ENCODE measurements at places on chromosomes 3 and 15.
A peak's percentile ranks its signal among the peaks of the same experiment; 100 is the strongest.

DNA sequence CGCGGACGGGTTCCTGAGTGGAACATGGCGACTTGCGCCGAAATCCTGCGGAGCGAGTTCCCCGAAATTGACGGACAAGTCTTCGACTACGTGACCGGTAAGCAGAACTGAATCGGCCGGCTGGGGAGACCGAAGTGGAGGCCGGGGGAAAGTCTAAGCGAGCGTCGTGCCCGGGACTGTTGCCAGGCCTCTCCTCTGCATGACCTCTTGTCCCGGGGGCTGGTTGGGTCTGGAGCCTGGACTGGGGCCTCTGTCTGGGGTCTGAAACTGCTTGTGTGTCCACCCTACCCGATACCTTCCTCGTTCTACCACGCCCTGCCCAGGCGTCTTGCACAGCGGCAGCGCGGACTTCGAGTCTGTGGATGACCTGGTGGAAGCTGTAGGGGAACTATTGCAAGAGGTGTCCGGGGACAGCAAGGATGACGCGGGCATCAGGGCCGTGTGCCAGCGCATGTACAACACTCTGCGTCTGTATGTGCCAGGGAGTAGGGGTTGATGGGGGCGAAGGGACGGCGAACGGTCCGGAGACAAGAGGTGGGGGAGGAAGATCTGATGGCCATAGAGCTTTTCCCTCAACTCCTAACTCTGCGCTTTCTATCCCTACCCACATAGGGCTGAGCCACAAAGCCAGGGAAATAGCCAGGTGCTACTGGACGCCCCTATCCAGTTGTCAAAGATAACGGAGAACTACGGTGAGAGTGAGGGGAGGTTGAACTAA, at the start of gene ABCF3:
ABCF3 (plus strand) TSS at position 16 of the 718 bp plus-strand sequence; CDS start at position 25, 9 bp downstream.
- no peak for DNase-seq

GRCh38 chr3:16906682-16907081, 21.9 kb downstream of the PLCL2 start:
- DNase-seq = no peak

GRCh38 chr3:4584456-4585249, 91.5 kb downstream of the ITPR1 start:
- DNase-seq = no peak

GRCh38 chr15:78149805-78150751, 916 bp downstream of the IDH3A start:
- no peak for DNase-seq

DNA sequence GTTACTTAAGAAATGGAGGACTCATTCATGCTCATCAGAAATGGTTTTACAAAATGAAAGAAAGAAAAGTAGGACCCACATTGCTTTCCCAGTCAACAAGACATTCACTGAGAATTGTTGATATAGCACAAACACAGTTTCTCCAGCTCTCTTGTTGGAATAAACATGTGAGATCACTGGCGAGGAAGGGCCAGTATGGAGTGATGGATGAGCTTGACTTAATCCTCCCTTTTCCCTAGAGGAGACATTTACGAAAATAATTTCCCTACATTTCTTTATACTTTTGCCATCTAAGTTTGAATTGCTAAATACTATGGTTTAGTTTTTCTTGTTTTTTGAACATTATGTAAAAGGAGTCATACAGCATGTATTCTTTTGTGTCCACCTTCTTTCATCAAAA, 15.9 kb upstream of the UBE3A start:
- DNase-seq = no peak

GRCh38 chr3:33433843-33434242, 6.4 kb downstream of the UBP1 start:
- no peak for DNase-seq

- DNase-seq = no peak
These were observed 29.5 kb downstream of the ATOSA start for GRCh38 chr15:52649686-52650085.

- no peak for DNase-seq
These were observed 38.2 kb downstream of the TGFBR2 start for GRCh38 chr3:30644615-30645014.

DNA sequence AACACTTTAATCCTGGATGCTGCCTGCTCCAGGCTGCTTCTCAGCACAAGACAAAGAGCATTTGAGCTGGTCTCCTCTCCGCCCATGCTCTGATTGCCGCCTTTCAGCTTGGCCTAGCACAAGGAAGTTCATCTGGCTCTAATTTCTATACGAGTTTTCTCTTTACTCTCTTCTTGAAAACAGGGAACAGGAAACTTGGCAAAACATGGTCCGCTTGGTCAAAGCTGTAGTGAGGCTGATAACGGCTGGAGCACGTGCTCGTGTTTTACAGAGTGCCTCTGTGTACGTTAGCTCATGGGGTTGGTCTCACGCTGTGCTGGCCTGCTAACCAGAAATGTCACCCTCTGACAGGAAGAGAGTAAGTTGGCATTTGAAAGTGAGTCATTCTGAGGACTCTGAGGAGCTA, 19.2 kb downstream of the RARRES1 start:
- no peak for DNase-seq

GRCh38 chr15:29538044-29538443, 268.4 kb upstream of the NSMCE3 start:
- no peak for DNase-seq

- no peak for DNase-seq
These were observed 566.4 kb upstream of the SGO1 start for GRCh38 chr3:20752416-20752815.

DNA sequence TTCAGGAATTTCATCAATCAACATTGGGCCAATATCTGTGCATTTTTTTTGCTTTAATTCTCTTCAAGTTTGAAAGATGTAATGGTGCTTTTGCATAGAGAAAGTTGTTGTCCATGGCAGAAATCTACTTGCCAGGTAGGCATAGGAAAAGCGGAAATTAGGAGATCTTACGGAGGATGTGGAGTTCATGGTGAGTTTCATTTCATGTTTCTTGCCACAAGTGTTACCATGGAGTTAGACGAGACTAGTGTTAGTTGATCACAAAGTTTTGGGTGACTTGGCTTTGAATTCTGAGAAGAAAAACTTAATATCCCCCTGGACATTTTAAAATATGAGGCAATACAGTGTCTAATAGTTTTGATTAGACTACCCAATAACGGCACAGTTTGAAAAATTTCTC, 1.0 kb upstream of the P2RY13 start:
- no peak for DNase-seq

DNA sequence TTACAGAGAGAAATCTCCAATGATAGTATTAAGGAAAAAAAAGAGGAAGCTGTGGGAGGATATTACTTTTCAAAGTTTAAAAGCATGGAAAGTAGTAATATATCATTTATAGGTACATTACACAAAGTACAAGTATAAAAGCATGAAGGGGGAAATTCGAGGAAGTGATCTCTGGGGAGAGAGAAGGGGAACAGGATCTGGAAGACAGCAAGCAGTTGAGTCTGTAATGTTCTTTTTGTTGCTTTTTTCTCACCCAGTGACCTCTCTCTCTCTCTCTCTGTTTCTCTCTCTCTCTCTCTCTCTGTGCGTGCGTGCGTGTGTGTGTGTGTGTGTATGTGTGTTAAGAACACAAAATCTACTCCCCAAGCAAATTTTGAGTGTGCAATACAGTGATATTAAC, 10.2 kb downstream of the C3orf20 start:
- DNase-seq = no peak

GRCh38 chr3:125077864-125078263, 22.1 kb upstream of the HEG1 start:
- DNase-seq = no peak

DNA sequence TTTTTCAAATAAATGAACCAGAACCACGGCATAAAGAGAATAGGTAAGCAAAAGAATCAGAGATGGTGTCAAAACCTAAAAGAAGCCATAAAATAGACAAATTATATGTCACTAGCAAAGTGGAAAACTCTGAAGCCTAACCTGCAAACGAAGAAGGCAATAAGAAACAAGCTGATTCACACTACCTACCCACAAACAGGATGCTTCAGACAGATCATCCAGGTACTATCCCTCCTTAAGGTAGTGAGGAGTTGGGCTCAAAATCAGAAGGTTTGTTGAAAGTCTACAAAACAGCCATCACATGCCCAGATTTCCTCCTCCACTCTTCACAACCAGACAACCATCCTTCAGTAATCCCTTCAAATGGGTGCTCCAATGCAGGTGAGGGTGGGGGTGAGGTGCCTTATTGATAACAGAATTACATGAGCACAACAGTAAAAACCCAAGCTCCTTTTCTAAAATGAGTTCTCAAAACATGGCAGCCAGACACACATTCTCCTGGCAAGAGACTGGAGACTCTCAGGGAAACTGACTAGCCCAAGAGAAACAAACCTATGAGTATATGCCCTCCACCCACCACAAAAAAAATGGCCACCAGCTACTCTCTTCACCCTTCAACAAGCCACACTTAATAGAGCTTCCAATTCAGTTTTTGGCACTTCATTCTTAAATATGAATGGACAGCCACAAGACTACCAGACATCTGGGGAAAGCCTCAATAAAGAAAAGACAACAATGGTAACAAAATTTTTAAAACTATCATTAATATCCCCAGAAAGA, 6.4 kb downstream of the KPNA1 start:
- no peak for DNase-seq

DNA sequence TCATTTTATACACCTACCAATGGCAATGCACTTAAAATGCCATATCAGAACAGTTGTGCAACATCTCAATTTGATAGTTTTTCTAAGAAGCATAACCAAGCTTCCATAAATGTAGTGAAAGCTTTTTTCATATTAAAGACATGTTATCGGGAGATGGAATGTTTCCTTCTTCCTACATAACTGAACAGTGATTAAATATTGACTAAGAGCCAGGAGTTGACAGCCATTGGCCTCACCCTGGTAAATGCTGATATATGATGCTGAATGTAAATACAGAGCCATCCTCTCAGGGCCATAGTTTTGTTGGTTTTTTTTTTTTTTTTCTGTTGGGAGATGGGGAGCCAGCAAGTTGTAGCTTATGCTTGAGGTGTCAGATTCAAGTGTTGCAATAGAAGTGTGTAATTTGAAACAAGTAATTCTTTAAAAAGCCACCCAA, 203.3 kb upstream of the IL12A start:
- no peak for DNase-seq

- DNase-seq = no peak
These were observed 169.0 kb upstream of the SLC24A5 start for GRCh38 chr15:47951781-47952180.

GRCh38 chr3:108565506-108565905, 23.7 kb downstream of the CIP2A start:
- DNase-seq = no peak

DNA sequence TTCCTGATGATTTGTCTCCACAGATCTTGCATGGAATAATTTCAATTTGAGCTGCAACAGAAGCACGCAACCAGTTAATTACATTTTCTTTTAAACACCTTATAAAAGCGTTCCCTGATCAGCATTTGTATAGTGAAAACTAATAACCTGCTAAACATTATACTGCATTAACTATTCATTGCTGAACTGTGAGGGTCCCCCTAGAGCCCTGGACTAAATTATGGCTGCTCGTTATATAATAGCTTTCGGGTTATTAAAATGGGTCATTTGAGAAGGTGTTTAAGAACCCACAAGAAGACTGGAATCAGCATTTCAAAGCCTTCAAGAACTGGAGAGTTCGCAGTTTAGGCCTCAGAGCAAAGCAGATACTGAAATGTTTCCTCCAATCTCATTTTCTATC, 52.9 kb upstream of the ICE2 start:
- no peak for DNase-seq

DNA sequence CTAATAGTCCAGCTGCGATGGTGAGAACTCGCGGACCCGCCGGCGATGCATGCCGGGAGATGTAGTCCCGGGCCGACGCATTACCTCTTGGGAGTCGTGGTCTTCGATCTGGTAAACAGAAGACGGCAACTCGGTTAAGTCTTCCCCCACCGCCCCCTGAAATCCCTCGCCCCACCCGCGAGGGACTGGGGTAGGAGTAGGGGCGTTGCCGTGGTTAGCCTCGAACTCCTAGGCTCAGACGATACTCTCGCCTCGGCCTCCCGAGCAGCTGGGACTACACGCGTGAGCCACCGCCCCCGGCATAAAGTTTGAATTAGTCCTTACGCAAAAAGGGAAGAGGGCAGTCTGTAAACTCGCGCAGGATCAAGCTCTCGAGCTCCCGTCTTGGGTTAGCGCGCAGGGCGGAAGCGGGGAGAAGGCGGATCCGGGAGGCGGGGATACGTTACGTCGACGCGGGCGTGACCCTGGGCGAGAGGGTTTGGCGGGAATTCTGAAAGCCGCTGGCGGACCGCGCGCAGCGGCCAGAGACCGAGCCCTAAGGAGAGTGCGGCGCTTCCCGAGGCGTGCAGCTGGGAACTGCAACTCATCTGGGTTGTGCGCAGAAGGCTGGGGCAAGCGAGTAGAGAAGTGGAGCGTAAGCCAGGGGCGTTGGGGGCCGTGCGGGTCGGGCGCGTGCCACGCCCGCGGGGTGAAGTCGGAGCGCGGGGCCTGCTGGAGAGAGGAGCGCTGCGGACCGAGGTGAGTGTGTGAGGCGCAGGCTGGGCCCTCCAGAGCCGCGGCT, at the start of gene RAD51:
RAD51 (plus strand) TSS at position 487 of the 781 bp plus-strand sequence. CDS start 3,585 bp downstream, outside the sequence.
- peak; percentile 79 for DNase-seq

GRCh38 chr3:127139601-127140500, 53.1 kb upstream of the PRR23E start:
- no peak for DNase-seq

DNA sequence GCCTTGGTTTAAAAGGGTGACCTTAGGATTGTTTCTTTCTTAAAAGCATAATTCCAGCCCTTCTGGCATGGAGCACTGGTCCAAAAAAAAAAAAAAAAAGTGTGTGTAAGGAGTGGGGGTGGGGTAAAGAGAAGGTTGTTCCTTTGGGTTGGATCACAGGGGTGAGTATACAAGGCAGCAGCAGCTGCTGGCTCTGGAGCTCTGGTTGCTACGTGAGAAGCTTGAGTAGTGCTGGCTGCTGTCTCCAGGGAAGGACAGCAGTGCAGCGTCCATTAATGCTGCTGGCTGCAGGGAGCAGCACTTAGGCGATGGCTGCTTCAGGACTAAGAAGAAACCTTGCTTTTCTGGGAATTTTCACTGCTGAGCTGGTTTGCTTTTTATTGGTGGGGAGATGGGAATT, 2.3 kb downstream of the SETD5 start:
- DNase-seq = no peak

- DNase-seq = no peak
These were observed 305.4 kb upstream of the ROPN1 start for GRCh38 chr3:124297062-124297980.

GRCh38 chr15:85443593-85444087, 63.2 kb downstream of the AKAP13 start:
- no peak for DNase-seq

- no peak for DNase-seq
These were observed 10.7 kb downstream of the SLC6A20 start for GRCh38 chr3:45785605-45786150.

DNA sequence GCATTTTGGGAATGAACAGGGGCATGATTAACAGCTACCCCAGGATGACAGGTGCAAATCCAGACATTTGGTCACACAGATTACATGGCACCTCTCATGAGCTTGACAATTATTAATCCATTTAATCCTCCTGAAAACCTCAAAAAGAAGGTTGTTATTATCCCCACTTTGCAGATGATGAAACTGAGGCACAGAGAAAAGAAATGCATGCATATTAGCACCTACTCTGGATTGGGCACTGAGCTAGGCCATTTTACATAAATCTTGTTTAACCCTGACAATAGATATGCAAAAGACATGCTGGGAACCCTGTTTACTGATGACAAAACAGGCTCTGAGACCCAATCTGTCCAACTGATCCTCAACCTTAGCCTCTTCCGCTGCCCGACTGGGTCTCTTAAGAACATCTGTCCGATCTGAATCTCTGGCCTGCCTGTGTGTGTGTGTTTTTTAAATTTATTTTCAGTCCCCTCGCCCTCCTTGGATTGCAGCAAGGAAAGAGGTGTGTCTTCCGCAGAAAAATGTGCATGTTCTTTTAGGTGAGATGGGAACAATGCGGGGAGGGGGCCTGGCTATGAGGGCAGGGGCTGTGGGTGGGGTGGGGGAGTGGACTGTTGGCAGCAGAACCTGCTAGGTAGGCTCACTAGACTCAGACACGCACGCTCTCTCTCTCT, 162.5 kb downstream of the WNT7A start:
- DNase-seq = no peak
